ENCODE measurements at places on chromosomes 5 and 9.

DNA sequence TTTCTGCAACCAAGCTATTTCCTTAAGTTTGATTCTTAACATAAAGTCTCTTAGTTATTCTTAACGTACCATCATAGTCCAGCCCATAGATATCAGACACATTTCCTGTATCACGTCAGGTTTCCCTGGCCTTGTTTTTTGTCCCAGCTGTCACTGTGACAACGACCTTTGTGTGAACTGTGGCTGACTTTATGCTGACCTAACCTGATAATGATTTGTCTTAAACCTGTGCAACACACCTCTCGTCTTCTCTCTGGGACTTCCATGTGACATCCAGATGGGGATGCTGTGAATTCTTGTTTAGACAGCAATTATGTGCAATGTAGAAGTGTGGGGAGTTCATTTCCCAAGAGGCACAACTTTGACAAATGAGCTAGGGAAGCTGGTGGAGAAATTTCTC is 662.8 kb downstream of the PTPRD start:
- no peak for DNase-seq

DNA sequence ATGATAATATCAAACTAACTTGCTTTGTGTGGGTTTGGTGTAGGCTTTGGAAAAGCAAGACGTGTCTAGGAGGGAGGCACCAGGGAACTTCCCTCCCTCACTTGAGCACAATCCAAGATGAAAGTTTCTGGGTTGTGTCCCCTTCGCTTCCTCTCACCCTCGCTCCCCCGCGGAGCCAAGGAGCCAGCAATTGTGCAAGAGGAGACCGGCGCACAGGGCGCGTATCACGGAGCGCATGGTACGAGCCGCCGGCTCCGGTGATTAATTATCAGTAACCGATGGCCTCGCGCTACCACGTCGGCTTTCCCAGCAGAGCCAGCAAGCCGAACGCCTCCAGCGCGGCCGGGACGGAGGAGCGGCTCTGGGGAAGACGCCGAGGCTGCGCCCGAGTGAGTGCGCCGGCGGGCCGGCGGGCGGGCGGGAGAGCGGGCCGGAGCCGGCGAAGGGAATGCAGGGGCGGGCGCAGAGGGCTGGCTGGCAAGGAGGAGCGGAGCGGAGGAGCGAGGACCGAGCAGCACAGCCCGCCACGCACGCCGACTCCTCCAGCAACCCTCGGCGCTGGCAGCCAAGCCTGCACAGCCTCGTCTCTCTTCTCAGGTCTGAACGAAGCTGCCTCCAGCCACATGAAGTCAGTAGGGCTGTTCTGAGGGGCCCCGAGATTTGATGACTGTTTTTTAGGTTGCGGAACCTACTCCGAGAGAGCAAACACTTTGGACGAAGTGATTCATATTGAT is 143.6 kb downstream of the BNC2 start:
- peak; percentile 71 for DNase-seq

GRCh38 chr9:92058026-92058425 is 57.2 kb downstream of the SPTLC1 start:
- no peak for DNase-seq

- DNase-seq: no peak
These were observed 17.6 kb downstream of the RASGRF2 start for GRCh38 chr5:80977764-80978163.

- DNase-seq: no peak
These were observed 86.6 kb downstream of the MUSK start for GRCh38 chr9:110755179-110755578.

DNA sequence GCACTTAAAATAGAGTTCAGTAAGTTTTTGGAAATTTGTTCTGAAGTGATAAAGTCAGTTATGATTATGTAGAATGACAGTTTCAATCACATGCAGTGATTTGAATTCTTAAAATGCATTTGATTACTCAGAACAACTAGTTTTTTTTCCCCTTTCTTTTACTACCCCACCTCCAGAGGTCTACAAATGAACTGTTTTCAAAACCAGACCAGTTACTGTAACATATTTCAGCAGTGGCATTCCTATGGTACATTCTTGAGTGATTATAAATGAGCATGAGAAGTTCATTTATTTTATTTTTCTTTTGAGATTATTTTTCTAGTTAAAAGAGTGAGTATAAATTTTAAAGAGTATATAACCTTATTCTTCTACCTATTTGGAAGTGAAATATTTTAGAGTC is 71.6 kb downstream of the NNT start:
- no peak for DNase-seq

DNA sequence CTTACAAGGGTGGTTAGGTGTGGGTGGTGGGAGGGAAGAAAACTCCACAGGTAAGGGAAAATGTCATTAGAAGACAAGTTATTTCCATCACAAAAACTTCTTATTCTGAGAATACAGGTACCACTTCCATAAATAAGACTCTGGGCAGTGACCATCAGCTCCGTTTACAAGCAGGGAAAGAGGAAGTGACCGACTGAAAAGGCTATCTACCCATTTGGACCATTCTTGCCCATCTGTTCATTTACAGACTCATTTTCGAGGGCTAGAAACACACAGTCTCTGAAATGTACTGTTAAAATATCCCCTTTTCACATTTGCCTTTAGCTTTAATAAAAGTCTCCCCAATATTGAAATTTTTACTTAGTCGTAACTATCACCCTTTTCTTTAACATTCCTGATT is 79.5 kb downstream of the TTC39B start:
- DNase-seq: no peak

- DNase-seq: no peak
These were observed 102.6 kb downstream of the PDZD2 start for GRCh38 chr5:31741496-31741895.

- DNase-seq: no peak
These were observed 383.0 kb downstream of the RAB3C start for GRCh38 chr5:58965677-58966414.

GRCh38 chr5:119341452-119342349 is 14.1 kb upstream of the TNFAIP8 start:
- no peak for DNase-seq

Measured in left kidney (tissue), 8 donors.